Motor neuron (in vitro differentiated cells): ENCODE measurements at places on chromosomes 12 and 14. TPM values are rescaled to one million over a fixed set of nuclear protein-coding genes. Genes with fewer than 3 reads are reported as not detected.

CABP1 gene
- total RNA-seq: 1.7 and 2.7 TPM in 2 replicates

VWF gene
- 0.04 and 3.0 TPM in 2 replicates for total RNA-seq

TAS2R10 gene
- total RNA-seq: 0.32 and 0.50 TPM in 2 replicates

LALBA gene
- total RNA-seq: not detected in 2 replicates

TEX52 gene
- 0.24 and 0.39 TPM in 2 replicates for total RNA-seq

DDX24 gene
- 217 and 251 TPM in 2 replicates for total RNA-seq

KICS2 gene
- 6.9 and 7.0 TPM in 2 replicates for total RNA-seq

SLC25A47 gene
- 0.27 and 0.36 TPM in 2 replicates for total RNA-seq

CD63 gene
- total RNA-seq: 316 and 320 TPM in 2 replicates

SYNE3 gene
- total RNA-seq: 0.82 and 0.88 TPM in 2 replicates

KRT3 gene
- total RNA-seq: 0.93 TPM in 1 of 2 replicates, not detected in the other

PDE3A gene
- 0.41 and 0.54 TPM in 2 replicates for total RNA-seq

HAL gene
- 32.4 and 33.1 TPM in 2 replicates for total RNA-seq

DCN gene
- 52.8 and 58.5 TPM in 2 replicates for total RNA-seq

GRCh38 chr12:62586850-62587249 lies 120.2 kb downstream of the MON2 start:
- ATAC-seq: no peak

DNA sequence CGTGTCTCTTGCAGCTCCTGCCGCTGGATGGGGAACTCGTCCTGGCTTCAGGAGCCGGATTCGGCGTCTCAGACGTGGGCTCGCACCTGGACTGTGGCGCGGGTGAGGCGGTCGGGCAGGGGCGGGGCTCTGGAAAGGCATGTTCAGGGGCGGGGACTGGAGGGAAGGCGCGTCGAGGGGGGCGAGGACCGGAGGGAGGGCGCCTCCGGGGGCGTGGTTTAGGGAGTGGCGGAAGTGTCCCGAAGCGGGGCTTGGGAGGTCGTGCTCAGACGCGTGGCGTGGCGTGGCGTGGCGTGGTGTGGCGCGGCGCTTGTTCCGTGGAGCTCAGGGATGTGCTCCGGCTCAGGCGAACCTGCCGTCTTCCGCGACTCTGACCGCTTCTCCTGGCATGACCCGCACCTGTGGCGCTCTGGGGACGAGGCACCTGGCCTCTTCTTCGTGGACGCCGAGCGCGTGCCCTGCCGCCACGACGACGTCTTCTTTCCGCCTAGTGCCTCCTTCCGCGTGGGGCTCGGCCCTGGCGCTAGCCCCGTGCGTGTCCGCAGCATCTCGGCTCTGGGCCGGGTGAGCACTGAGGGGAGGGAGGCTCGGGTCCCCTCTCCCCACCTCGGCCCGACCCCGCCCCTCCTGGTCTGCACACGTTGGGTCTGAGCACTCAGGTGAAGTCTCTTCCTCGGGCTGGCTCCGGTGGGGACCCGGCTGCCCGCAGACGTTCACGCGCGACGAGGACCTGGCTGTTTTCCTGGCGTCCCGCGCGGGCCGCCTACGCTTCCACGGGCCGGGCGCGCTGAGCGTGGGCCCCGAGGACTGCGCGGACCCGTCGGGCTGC lies 6.2 kb downstream of the AMN start:
- ATAC-seq: peak; percentile 46

DNA sequence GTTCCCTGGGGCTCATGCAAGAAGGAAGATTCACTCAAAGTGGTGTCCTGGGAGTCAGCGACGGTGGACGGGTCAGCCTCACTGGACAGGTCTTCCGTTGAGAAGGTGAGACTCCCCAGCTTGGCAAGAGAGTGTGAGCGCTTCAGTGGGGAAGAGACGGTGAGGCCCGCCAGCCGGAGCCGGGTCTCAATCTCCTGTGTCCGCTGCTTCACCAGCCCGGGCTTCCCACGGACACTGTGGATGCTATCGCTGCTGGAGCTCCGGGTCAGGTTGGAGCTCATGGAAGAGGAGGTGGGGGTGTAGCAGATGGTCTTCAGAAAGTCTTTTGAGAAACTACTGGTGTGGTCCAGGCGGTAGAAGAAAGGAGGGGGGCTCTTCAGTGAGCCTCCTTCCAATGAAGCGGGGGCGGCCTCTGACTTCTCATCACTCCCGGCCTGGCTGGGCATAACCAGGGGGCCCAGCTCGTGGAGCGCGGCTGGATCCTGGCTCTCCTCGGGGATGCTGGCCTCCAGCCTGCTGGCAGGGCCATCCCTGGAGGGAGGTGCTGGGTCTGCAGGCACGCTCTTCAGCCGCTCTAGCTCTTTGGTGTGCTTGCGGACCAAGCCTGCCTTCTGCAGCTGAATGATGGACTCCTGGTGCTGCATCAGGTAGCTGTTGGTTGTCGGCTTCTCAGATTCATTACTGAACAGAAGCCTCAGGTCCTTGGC lies 56.9 kb upstream of the CORO1C start:
- no peak for ATAC-seq

DNA sequence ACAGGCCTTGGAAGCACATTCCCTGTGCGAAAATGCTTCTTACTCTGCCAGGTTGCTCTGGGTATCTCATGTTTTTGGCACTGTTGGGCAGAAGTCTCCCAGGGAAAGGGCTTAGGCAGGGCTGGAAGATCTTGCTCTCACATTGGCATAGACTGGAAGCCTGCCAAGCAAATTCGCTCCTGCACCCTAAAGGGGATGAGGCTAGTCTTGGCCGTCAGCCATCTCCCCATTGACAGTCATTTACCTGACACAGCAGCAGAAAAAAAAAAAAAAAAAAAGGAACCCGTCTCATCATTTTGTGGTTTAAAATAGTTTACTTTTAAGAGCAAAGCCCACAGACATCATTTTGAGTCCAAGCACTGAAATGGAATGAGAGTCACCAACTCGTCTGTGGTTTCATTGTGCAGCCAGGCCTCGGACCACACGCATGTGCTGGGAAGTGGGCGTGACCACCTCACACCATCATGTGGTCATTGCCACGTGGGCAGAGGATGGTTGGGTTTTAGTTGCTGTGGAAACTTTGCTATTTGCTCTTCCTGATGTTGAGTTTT lies 84.8 kb downstream of the NRXN3 start:
- ATAC-seq: no peak

- ATAC-seq: no peak
Observed at GRCh38 chr14:23933742-23934128, 19.8 kb upstream of the DHRS4 start.

DNA sequence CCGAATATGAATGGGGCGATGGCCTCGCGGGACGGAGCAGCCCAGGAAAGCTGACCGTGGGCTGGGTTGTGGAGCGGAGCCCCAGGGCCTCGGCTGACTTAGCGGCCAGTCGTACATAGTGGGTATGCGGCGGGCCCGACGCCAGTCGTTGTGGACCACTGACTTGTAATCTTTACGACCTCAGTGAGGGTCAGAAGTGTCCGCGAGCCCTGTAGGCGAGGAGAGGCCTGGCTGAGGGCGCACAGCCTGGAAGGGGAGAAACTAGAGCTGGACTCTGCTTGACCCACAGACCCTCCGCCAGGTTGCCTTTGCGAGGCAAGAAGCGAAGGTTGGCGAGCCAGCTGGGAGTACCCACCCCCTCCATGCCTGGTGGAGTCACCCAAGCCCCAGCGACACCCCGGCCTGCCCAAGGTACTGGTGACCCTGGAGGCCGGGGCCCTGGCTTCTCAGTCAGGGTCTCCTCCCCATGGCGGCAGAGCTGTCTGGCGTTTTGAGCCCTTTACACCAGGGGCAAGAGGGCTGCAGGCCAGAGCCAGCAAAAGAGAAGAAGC lies 15.6 kb upstream of the DYNC1H1 start:
- ATAC-seq: no peak

- ATAC-seq: no peak
Observed at GRCh38 chr12:116964054-116965050, 53.6 kb downstream of the FBXW8 start.

DNA sequence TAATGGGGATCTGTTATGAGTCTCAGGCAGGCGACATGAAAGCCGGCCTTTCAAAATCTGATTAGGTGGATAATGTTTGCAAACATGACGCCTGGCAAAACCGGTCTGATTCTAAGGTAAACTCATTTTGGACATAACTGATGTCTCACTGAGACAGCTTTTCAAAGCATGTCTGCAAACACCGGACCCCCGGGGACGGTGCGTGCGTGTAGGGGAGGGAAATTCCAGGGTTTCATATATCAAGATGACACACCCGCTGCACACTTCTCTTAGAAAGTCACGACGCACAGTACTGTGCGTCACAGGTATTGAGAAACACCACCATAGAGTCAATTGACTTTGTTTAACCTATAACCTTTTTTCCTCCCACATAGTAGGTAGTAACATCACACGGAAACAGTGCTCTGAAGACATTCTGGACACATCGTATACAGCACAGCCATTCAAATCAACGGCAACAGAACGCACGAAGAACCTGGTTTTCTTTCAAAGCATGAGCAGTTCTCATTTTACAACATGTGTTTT lies 43.9 kb upstream of the TESC start:
- ATAC-seq: no peak

DNA sequence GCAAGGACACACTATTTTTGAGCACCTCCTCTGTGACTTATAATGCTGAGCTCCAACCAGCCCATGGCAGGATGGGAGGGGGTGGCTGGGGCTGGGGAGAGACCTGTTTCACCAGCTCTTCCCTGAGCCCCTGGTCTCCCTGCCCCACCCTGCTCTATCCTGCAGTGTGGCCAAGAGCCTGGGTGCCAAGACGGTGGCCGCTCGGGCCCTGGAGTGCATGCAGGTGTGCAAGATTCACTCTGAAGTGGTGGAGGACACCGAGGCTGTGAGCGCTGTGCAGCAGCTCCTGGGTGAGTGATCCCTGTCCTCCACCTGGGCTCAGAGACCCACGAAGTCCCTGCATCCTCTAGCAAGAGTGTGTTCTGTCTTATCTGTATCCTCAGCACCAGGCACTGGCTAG lies 14.4 kb downstream of the SDSL start:
- no peak for ATAC-seq

- ATAC-seq: no peak
Observed at GRCh38 chr14:89374908-89375307, 42.1 kb downstream of the FOXN3 start.

DNA sequence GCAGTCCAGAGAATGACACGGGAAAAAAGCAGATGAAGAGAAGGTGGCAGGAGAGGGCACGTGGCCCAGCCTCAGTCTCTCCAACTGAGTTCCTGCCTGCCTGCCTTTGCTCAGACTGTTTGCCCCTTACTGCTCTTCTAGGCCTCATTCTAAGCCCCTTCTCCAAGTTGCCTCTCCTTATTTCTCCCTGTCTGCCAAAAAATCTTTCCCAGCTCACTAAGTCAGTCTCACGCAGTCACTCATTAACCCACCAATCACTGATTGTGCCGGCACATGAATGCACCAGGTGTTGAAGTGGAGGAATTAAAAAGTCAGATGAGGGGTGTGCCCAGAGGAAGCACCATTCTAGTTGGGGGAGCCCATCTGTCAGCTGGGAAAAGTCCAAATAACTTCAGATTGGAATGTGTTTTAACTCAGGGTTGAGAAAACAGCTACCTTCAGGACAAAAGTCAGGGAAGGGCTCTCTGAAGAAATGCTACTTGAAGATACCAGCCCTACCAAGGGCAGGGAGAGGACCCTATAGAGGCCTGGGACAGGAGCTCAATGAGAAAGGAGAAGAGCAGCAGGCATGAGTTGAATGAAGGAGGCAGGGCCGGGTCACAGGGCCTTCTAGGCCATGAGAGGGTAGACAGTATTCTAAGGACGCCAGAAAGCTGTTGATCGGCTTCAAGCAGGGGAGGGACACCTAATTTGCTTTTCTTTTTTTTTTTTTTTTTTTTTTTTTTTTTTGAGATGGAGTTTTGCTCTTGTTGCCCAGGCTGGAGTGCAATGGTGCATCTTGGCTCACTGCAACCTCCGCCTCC lies 40.9 kb downstream of the DAD1 start:
- ATAC-seq: no peak

- ATAC-seq: no peak
Observed at GRCh38 chr12:124661341-124661740, 93.9 kb upstream of the NCOR2 start.

DNA sequence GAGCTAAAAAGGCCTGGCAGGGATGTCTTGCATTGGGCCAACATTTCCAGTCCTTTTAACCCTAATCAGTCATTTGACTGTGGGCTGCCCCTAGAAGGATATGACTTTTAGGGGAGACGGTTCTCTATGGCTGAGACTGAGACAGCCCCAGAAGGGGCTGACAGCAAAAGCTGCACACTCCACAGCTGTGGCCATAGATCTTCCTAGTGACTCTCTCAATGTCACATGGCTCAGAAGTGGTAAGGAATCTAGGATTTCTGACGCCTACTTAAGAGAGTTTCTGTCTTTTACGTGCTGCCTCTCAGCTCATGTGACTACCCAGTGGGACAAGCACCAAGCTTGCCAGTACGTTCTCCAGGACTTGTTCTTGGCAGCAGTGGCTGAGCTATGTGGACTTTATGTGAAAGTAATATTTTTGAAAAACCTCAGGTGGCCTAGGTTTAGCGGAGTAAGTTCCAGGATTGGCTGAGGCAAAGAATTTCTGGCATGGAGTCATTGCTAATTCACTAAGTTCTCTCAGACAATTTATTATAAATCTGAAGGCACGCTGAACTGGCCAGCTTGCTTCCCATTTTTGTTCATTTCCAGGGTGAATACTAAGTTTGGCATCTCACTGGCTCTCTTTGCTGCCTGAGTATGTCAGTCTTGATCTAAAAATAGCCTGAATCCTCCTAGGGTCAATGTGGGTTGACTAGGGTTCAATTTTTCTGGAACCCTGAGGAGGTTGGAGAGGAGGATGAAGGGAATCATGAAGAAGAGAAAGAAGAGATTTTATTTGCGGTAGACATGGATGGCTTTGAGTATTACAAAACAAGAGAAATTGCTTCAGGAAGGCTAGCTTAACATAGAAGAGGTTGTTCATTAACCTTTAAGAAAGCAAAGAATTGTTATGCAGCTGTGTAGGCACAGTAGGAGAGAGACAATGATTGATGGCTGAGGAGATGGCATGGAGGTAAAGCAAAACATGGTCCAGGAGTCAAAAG lies 271.8 kb downstream of the AEBP2 start:
- no peak for ATAC-seq

GRCh38 chr14:70177081-70177800 lies 11.5 kb downstream of the SLC8A3 start:
- ATAC-seq: no peak

- ATAC-seq: peak; percentile 36
Observed at GRCh38 chr12:3655328-3655900, 97.5 kb downstream of the CRACR2A start.

GRCh38 chr12:17215759-17216570 lies 610.0 kb upstream of the LMO3 start:
- no peak for ATAC-seq

DNA sequence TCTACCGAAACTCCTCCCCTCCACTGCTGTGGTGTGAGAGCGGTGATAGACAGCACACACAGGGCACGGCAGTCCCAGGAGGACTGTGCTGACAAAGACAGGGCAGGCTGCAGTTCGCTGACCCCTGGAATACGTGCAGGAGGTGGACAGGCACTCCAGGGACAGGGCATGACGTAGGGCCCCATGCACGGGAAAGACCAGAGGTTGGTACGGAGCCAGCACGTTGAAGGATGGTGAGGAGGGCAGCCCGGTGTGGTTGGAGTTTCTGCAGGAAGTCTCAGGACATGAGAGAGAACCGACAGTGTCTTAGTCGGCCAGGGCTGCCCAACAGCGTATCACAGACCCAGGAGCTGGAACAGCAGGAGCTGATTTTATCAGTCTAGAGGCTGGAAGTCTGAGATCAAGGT lies 254.2 kb upstream of the FKBP4 start:
- ATAC-seq: peak; percentile 38

GRCh38 chr14:93657875-93658274 lies 130.4 kb downstream of the PRIMA1 start:
- ATAC-seq: no peak

GRCh38 chr14:86973177-86973576 lies 1019.8 kb downstream of the GALC start:
- no peak for ATAC-seq

- ATAC-seq: no peak
Observed at GRCh38 chr12:1852076-1852475, 31.7 kb downstream of the LRTM2 start.
